Metanephros (tissue), 2 donors: ENCODE measurements at places on chromosomes 2 and 18. TPM values are rescaled to one million over a fixed set of nuclear protein-coding genes. Genes with fewer than 3 reads are reported as not detected.

Gene SPP2
- total RNA-seq = not detected

Gene SLC25A52
- 0.88 TPM for total RNA-seq

Gene STARD6
- total RNA-seq = not detected

Gene ARL4C
- total RNA-seq = 20.4 TPM

Gene RAD51AP2
- 0.12 TPM for total RNA-seq

Gene UGT1A1
- 0.18 TPM for total RNA-seq

Gene IL1F10
- total RNA-seq = not detected

Gene GNAL
- total RNA-seq = 1.8 TPM

Gene GPAT2
- 2.0 TPM for total RNA-seq

Gene SLC14A1
- total RNA-seq = 14.9 TPM

Gene CRYGC
- not detected for total RNA-seq

Gene LTBP1
- total RNA-seq = 75.9 TPM

Gene DLGAP1
- 5.5 TPM for total RNA-seq

Gene ERMN
- total RNA-seq = 0.06 TPM

Gene ATG16L1
- total RNA-seq = 38.8 TPM

Gene SRD5A2
- 0.06 TPM for total RNA-seq

Gene IGFBP5
- 522 TPM for total RNA-seq

Gene UGT1A10
- not detected for total RNA-seq

Gene KLHL14
- total RNA-seq = 22.1 TPM

Gene PSD4
- total RNA-seq = 18.4 TPM
